NCI-H1105 treated with DMSO at 0.1 percent for 48 hours (cell line): ENCODE measurements at places on chromosomes 12 and 14.

DNA sequence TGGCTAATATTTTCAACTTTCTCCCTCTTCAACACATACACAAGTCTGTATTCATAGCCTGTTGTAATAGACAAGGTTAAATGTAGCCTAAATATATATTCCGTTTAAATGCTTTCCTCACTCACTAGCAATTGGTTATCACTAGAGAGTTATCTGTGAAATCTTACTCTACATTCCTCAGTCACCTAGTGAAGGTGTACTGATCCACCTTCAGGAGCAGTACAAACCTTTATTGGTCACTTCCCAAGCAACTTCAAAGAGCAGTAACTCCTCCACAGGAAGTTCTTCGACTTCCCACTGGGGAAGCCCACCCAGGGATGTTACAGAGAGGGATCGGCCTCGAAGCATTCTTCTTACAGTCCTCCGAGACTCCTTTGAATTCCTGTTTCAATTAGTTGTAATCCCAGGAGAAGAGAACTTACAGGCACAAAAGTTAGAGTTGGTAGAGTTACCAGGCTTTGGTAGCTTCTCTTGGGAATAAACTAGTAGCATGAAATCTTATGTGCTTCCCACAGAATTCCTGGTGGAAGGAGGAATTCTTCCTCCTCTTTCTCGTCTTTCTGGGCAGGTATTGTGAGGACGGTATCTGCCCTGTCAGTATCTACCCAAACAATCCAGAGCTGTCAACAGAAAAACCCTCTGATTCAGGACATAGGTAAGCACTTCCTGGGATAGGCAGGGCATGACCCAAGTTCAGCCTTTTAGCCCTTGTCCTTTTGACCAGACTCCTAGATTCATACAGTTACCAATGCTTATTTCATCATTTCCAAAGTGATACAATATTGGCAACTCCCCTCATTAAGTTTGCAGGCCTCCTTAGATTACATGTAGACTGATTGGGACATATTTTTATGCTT, at the start of gene GYS2:
Gene GYS2, minus strand, starts transcription at position 603 of the 857 bp plus-strand sequence. Its CDS starts 255 bp downstream, at position 348.
- no peak for DNase-seq

DNA sequence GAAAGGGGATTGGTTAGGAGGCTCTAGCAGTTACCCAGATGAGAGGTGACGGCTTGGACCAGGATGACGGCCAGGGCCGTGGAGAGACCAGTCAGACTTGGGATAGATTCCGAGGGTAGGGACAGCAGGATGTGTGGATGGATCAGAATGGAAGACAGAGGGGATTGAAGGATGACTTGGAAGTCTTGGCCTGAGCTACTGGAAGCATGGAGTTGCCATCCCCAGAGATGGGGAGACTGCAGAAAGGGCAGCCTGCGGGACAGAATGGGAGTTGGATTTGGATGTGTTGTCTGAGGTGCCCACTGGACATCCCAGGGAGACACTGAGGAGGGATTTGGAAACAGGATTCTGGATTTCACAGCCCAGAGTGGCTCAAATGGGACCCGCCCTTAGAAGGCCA, 102.3 kb downstream of the CALM1 start:
- no peak for DNase-seq

DNA sequence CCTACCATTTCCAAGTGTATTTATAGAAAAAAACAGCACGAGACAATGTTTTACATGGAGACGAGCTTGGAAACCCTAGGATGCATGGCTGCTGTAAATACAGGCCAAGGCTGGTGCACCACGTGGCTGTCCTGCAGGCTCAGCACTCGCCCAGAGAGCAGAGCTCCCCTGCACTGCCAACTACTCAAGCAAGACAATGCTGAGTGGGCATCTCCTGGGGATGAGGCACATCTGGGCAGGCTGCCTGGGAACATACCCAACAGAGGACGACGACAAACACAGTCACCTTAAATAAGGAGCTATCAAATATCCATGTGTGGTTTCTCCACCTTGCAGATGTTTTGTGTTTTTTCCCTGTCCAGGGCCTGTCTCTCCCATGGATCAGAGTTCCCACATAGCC, 128.3 kb upstream of the PRMT8 start:
- peak; percentile 3 for DNase-seq

- DNase-seq = peak; percentile 43
Observed at GRCh38 chr14:73245480-73246325, 8.4 kb downstream of the PAPLN start.

DNA sequence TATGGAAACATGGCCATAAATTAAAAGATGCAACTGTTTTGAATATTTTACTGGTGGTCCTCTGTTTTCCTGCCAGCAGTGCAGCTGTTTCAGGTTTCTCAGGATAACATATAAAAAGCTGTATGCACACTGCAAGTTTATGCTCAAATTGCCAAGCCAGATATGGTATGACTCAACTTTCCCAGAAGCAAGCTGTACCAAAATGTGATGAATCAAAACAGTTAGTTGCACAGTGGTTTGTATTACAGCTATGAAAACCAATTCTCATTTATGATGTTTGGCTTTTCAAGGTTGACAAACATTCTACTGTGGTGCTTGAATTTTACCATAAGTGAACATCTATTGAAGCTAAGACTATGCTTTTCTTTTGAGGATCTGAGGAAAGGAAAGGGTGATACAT, 15.5 kb downstream of the TRMT5 start:
- no peak for DNase-seq

DNA sequence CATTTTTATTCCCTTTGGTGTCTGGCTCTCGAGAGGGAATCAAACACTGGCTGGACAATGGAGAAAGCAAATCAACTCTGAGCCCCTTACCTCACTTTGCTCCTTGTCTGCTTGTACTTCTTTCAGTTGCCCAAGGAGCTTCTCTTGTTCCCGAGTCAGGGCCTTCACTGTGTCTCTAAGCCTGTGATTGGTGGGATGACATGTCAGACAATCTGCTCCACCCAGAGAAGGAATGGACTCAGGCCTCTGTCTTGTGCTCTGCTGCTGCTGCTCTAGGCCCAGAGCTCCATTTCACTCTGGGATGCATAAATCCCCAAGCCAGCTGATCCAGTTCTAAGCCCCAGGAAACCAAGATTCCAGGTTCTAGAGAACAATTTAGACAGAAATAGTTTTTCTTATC, 7.6 kb downstream of the CALCOCO1 start:
- no peak for DNase-seq

GRCh38 chr12:48413388-48413787, 59.0 kb upstream of the ANP32D start:
- DNase-seq = no peak

DNA sequence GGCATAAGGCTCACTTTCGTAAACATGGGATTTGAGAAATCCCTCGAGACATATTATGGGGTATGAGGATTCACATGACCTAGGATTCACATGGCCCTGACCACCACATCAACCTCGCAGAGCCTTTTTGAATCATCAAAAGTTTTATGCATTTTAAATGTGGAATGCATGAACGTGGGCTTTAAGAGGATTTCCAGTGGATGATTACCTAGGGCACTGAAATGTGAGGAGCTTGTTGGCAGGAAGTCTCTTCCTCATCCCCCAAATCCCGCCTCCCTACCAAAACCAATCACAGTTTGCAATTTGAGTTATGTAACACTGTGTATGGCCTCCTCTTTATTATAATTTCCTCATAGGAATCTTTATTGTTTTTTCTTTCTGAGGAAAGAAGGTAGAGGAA, 659.6 kb upstream of the TBX3 start:
- no peak for DNase-seq

GRCh38 chr14:96582411-96582961, 80.3 kb downstream of the PAPOLA start:
- DNase-seq = no peak

DNA sequence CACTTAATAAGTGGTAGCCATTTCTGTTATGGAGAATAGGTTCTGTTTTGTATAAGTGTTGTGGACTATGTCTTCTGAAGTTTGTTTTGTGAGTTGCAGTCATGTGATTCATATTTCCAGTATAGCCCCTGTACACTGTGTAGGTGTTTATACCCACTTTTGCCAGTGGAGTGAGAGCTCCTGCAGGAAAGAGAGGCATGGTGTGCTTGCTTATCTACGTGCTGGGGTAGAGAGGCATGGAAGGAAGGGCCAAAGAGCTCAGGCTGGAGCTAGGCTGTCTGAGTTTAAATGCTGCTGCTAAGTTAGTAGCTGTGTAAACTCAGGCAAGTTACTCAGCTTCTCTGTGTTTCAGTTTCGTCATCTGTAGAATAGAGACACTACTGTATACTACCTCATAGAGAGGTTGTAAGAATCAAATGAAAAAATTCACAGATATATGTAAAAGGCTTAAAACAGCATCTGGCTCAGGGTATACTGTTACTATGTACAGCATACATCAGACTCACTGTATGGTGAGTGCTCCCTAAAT, 88.2 kb upstream of the SLC38A2 start:
- DNase-seq = no peak

DNA sequence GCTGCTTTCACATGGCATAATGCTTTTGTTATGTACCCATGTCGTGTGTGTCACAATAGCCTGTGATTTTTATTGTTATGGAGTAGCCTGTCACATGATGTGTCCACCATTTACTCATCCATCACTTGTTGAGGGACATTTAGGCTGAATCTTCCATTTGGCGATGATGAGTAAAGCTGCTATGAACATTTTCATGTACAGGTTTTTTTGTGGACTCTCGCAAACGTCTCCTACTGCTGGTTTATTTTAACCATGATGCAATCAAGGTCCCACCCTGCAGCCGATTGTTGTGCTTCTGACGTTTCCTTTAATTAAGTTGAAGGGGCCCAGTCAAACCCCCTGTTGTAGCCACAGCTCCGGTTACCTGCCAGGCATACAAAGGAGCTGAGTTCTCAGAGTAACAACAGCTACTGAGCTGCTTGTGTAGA, 63.2 kb downstream of the ZNF664 start:
- no peak for DNase-seq

DNA sequence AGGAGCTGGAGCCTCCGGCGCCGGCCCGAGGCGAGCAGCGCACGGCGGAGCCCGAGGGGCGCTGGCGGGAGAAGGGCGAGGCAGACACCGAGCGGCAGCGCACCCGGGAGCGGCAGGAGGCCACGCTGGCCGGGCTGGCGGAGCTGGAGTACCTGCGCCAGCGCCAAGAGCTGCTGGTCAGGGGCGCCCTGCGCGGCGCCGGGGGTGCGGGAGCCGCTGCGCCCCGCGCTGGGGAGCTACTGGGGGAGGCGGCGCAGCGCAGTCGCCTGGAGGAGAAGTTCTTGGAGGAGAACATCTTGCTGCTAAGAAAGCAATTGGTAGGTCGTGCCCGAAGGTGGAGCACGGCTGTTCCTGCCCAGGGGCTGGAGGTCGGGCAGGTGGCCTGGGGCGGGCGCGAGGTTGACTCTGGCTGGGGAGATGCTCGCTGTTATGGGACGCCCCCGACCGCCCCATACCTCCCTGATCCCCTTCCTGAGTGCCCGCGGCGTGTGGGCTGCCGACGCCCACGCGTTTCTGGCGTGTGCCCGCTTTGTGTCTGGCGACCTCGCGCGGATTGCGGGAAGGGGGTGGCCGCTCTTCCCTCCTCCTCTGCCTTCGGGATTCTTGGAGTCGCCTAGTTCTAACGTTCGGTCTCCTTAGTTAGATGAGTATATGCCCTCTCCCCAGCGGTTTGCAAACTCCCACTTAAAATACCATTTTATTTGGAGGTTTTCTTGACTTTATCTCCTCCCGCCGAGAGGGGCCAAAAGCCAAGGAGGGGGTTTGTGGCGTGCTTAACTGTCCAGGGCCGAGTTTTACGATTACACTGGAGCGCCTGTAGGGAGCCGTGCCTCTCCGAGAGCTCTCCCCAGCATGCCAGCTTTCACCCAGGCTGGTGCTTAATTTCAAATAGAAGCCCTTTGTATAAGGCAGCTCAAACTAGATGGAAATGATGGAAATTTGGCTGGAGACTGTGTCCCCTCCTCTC, 752 bp downstream of the DACT1 start:
- peak; percentile 45 for DNase-seq

GRCh38 chr12:92156139-92156538, 10.5 kb upstream of the BTG1 start:
- DNase-seq = no peak

- DNase-seq = peak; percentile 46
Observed at GRCh38 chr12:17810399-17810798, 279.6 kb downstream of the RERGL start.

GRCh38 chr14:61461808-61462275, 140.5 kb downstream of the PRKCH start:
- peak; percentile 71 for DNase-seq

GRCh38 chr14:38039496-38039895, 168.2 kb upstream of the SSTR1 start:
- DNase-seq = no peak

DNA sequence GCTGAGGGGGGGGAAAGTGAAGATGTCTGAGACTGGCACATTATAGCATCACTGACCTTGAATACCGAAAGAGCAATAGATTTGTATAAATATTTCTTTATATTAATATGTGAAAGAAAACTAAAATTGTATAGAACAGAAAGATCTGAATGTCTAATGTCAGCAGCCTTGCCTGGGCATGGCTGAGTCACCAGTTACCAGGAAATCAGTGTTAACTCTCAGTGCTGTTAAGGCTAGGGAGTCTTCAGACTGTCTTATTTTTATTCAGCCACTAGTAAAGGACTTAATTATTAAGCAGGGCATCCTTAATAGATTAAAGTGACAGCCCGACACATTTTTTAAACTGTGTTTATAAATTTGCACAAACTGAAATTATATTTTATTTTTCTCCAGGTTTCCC, 122.9 kb upstream of the AEBP2 start:
- DNase-seq = no peak

DNA sequence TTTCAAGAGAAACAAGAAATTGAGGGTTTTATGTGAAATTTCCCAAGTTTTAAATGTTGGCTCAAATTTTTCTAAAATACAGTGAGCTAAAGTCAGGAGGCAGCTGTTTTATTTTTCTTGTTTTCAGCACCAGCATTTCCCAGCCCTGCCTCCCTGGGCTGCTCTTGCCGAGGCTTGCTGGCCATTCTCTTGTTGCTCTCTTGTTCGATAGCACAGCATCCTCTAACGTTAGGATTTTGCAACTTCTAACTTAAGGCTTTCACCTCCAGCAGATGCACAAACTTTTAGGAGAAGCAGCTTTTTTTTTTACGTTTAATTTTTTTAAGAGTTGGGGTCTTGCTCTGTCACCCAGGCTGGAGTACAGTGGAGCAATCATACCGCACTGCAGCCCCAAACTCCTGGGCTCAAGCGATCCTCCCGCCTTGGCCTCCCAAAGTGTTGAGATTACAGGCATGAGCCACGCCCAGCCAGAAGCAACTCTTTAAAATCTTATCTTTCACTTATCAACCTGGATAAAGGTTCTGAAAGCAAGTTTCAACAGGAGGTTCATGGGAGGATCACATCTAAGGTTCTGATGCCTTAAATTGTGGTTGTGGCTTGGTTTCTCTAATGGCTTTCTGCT, 40.2 kb downstream of the B4GALNT3 start:
- no peak for DNase-seq

DNA sequence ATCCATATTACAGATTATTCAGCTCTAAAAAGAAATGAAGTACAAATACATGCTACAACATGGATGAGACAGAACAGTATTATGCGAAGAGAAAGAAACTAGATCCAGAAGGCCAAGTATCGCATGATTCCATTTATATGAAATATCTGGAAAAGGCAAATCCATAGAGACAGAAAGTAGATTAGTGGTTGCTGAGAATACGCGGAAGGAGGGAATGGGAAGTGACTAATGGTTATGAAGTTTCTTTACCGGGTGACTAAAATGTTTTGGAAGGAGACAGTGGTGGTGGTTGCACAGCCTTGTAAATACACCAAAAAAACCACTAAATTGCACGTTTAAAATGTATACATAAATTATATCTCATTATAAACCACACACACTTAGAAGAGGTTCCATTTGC, 12.5 kb downstream of the PRDM4 start:
- DNase-seq = no peak
